NCI-H146 (cell line): ENCODE measurements at places on chromosomes 7 and 10.

- DNase-seq, result no peak
Observed at GRCh38 chr10:24898501-24898900, 53.9 kb downstream of the PRTFDC1 start.

DNA sequence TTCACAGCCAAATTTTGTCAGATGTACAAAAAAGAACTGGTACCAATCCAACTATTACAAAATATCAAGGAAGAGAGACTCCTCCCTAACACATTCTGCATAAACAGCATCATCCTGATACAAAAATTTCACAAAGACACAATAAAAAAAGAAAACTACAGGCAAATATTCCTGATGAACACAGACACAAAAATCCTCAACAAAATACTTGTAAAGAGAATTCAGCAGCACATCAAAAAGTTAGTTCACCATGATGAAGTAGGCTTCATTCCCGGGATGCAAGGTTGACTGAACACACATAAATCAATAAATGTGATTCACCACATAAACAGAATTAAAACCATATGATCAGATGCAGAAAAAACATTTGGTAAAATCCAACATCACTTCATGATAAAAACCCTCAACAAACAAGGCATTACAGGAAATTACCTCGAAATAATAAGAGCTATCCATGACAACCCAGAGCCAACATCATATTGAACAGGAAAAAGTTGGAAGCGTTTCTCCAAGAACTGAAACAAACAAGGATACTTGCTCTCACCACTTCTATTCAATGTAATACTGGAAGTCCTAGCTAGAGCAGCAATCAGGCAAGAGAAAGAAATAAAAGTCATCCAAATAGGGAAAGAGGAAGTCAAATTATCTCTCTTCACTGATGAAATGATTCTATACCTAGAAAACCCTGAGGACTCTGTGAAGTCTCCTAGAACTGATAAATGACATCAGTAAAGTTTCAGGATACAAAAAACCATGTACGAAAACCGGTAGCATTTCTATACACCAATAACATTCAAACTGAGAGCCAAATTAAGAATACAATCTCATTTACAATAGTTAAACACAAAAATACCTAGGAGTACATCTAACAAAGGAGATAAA, 223.1 kb downstream of the REEP3 start:
- DNase-seq, result no peak

DNA sequence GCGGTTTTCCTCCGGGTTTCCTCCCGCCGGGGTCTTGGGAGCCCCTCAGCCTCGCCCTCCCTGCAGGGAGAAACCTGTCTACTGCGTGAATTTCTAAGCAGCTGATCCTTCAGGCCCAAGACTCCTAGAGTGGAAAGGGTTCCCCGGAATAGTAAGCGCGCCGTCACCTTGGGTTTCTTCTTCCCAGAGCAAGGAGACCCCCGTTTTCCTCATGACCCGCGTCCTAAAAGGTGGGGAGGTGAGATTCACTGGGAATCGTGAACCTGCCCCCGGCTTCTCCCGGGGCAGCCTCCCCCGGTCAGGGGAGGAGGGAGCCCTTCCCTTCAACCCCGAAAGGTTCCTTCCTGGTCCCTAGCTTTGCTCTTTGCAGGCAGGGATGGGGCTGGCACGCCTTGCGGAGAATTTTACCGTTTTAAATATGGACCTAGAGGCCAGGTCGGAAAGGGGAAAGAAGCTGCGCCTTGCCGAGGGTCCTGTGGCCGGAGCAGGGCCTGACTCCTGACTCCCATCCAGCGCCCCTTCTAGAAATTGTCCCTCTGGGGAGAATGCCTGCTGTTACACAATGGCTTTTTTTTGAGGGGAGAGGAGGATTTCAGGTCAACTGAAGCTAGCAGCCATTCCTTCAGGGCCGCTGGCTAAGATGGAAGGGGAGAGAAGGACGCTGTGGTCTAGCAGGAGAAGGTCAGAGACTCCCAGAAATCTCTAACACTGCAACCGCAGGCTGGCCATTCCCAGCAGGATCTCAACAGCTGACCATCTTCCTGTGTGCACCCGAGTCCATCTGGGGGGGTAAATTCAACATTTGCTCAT, 11.6 kb upstream of the MNX1 start:
- DNase-seq, result no peak

GRCh38 chr7:106772655-106773108, 92.4 kb upstream of the PIK3CG start:
- no peak for DNase-seq

DNA sequence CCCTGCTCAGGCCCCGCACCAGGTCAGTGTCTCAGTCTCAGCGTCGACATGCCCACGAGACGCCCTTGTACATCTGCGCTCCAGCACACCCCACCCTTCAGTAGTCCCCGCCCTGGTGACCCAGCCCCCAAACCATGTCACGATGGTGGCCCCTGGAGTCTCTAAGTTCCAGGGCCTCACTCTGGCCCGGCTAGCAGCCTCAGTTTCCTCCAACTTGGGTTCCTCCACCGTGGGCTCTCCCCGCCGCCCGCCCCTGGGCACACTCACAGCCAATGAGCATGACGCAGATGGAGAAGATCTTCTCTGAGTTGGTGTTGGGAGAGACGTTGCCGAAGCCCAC, 27.0 kb downstream of the KCNH2 start:
- DNase-seq, result no peak

GRCh38 chr10:82221601-82222149, 346.7 kb downstream of the NRG3 start:
- DNase-seq, result no peak

DNA sequence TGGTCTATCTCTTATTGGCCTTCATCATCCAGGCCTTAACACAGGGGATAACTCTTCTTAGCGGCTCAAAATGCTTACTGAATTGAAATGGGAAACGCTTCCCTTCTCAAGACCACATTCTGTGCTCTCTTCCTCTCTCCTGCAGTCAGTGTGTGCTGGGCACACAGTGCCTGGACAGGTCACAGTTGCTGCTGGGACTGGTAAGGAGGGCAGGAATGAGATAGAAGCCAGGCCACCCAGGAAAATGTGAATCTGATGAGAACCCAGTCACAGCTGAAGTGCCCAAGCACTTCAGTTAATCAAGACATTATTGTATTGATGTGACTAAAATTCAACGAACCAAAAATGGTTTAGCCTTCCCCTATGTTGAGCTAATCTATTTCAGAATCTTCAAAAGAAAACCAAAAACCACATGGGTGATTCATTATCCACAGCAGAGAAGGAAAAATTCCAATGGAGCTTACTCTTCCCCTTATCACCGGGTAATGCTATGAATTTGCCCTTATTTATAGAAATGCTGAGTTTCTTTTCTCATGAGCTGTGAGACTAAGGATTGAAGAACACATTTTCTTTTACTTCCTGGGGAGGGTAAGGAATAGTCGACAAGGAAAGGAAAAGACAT, 41.2 kb upstream of the PLPP4 start:
- no peak for DNase-seq

GRCh38 chr7:4052130-4052529, 630.0 kb upstream of the FOXK1 start:
- DNase-seq, result no peak

DNA sequence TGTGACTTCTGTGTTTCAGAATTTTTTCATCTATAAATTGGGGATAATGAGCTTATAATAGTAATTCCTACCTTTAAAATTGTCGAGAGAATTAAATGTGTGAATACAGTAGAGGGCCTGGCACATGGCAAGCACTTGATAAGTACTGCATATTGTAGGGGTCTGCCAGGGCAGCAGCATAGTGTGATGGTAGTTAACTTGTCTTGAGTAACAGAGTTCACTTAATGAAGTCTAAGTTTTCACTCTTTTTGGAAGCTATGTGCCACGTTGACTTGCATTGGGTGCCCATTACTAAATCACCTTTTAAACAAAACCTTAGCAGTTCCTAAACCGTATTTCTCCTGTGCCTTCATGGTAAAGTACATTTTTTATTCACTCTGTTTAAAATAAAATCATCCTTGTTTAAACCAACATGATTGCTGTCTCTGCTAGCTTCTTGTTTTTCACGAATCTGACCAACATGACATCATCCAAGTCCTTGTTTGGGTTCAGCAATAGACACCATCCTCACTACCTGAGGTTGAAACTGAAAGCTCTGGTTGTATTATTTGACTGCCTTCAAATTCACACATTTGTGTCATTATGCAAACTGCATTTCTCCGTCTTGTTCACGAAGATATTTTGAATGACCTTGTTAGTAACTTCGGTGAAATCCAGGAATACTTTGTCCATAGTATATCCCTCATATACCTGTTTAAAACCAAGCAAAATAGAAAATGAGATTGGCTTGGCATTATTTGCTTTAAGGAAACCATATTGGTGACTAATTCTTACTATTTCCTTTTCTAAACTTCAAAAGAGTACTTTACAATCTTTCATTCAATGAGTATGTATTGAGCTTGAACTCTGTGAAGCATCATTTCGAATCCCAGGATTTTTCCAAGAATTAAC, 340.2 kb downstream of the SUGCT start:
- no peak for DNase-seq

DNA sequence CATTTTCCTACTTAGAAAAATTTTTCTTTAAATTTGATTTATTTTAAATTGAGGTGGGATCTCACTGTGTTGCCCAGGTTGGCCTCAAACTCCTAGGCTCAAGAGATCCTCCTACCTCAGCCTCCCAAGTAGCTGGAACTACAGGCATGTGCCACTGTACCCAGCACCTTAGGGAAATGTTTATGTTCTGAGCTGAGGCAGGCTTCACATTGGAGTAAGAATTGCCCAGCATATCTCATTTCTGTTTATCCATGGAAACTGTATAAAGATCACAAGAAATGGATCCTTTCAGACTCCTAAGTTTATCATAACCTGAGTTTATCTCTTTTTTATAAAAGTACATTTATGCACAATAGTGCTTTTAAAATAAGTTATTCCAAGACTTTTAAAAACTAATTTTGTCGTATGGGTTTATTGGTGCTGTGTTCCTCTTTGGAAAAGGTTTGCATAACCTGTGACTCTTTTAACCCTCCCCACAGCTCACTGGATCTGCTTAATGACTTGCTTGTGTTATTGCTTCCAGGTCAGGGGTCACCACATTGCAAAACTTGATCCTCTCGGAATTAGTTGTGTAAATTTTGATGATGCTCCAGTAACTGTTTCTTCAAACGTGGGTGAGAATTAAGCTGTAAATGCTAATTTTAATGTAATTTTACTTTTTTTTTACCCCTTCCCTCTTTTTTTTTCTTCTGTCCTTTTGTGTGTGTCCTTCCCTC, 40.7 kb downstream of the OGDH start:
- no peak for DNase-seq

- DNase-seq, result no peak
Observed at GRCh38 chr10:62651341-62651740, 153.2 kb upstream of the ADO start.

DNA sequence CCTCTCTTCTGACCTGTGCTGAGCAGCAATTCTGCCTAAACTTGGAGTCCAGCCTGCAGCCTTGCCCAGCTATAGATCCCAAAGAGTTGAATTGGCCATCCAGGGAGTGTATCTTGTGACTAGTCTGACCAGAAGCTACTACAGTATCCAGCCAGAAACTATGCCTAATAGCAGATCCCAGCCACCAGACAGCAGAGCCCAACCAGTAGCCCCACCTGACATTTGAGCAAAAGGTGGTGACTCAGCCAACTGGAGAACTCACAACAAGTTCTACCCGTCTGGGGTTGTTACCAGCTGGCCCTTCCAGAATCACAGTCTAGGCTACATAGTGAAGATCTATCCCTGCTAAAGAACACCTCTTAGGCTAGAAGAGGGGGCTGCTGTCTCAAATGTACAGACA, 315.0 kb downstream of the CRPPA start:
- no peak for DNase-seq

DNA sequence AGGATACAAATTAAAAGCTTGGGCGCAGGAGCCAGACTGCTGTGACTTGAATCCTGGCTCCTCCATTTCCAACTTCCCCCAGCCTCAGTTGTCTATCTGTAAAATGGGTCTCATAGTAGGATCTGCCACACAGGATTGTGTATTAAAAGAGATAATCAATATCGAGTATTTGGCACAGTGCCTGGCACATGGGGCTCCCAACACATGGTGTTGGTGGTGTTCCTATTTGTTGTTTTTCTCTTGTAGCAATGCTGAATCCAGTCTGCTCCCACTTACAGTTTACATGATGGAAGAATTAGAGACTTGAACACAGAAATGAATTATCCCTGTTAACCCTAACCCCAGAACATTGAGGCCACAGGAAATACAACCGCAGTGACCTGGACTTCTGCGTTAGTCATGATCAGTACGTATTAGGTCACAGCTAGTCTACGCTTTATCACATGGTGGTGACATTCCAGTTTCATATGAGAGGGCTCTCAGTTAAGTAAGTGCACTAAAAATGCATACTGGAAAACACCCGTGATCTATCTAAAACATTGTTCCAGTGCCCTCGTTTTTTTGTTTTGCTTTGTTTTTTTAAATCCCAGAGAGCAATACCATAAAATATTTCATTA, 169.5 kb upstream of the KLF14 start:
- DNase-seq, result no peak

GRCh38 chr7:38321050-38321449, 47.6 kb upstream of the TARP start:
- no peak for DNase-seq

- DNase-seq, result peak; percentile 72
Observed at GRCh38 chr7:92448205-92448747, 994 bp downstream of the GATAD1 start.

- no peak for DNase-seq
Observed at GRCh38 chr10:1544209-1544673, 193.1 kb downstream of the ADARB2 start.

- DNase-seq, result no peak
Observed at GRCh38 chr7:138245682-138246081, 169.4 kb downstream of the AKR1D1 start.

- no peak for DNase-seq
Observed at GRCh38 chr7:159148430-159149395, 4.0 kb upstream of the VIPR2 start.
